ENCODE measurements at places on chromosomes 4 and X.

GRCh38 chr4:72951628-72952027, 117.9 kb downstream of the COX18 start:
- H3K27me3 ChIP-seq: no peaks in the 10 kb centered on the region
- H3K4me1 ChIP-seq: no peaks in the 10 kb centered on the region
- no peak overlapping the region for H3K27ac ChIP-seq
- DNase-seq: no peak

- no peaks in the 10 kb centered on the region for H3K4me1 ChIP-seq
- no peak overlapping the region for H3K4me3 ChIP-seq
- no peak for DNase-seq
- H3K36me3 ChIP-seq: no peaks in the 10 kb centered on the region
- H3K27me3 ChIP-seq: no peaks in the 10 kb centered on the region
Observed at GRCh38 chr4:37928426-37929416, 31.5 kb upstream of the PTTG2 start.

- no peak overlapping the region for H3K27ac ChIP-seq
- H3K4me3 ChIP-seq: no peak overlapping the region
- no peaks in the 10 kb centered on the region for H3K27me3 ChIP-seq
- no peaks in the 10 kb centered on the region for H3K36me3 ChIP-seq
- H3K4me1 ChIP-seq: peaks cover 14% of the 10 kb centered on the region
- no peak for DNase-seq
Observed at GRCh38 chr4:3062471-3062870, 11.9 kb downstream of the HTT-AS start.

- H3K27ac ChIP-seq: no peak overlapping the region
- DNase-seq: no peak
- H3K4me3 ChIP-seq: no peak overlapping the region
Observed at GRCh38 chr4:44118971-44119680, 329.5 kb downstream of the KCTD8 start.

- no peak overlapping the region for H3K4me3 ChIP-seq
- no peak overlapping the region for H3K27ac ChIP-seq
- no peak for DNase-seq
- H3K27me3 ChIP-seq: no peaks in the 10 kb centered on the region
- H3K36me3 ChIP-seq: no peaks in the 10 kb centered on the region
Observed at GRCh38 chrX:100687546-100687945, 43.5 kb downstream of the SRPX2 start.

DNA sequence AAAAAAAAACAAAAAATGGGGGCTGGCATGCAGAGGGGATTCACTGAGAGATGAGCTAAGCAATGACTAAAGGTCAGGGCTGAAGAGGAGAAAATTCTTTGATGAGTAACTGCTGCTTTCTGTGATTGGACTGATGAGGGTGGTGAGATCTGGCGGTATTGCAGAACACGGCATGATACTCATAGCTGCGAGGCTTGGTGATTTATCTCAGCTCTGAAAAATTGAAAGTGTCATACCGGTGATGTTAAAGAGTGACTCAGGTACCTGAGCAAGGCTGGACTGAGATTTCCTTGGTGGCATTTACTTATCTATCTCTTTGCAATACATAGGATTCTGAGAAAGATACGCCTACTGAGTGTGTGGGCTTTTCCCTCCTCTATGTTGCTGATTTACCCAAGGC, 204.1 kb upstream of the DDX53 start:
- H3K27me3 ChIP-seq: no peaks in the 10 kb centered on the region
- no peaks in the 10 kb centered on the region for H3K36me3 ChIP-seq
- H3K4me1 ChIP-seq: no peaks in the 10 kb centered on the region
- no peak overlapping the region for H3K27ac ChIP-seq
- H3K4me3 ChIP-seq: no peak overlapping the region
- DNase-seq: no peak

DNA sequence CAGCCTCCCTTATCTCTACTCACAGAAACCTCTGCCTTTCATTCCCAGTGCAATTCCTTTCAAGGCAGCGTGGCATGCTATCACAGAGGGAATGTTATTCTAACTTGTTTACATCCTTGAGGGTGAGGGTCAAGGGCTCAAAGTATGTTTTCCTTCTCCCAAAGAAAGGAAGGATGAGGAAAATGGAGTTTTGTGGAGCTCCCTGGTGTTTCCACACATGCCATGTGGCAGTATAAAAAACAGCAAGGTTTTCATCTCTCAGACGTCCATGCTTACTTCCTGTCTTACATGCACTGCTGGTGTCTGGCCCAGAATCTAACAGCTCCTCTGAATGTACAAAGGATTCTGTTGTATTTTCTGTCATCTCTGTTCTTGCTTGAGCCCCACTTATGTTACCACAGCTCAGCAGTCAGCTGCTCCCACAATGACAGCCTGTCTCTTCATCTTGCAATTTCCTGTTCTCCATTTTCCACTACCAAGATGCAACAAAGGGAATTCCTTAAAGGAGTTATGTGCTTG, 128.0 kb downstream of the SNCA start:
- H3K4me3 ChIP-seq: no peak overlapping the region
- no peaks in the 10 kb centered on the region for H3K27me3 ChIP-seq
- H3K36me3 ChIP-seq: no peaks in the 10 kb centered on the region
- H3K27ac ChIP-seq: no peak overlapping the region
- no peak for DNase-seq

DNA sequence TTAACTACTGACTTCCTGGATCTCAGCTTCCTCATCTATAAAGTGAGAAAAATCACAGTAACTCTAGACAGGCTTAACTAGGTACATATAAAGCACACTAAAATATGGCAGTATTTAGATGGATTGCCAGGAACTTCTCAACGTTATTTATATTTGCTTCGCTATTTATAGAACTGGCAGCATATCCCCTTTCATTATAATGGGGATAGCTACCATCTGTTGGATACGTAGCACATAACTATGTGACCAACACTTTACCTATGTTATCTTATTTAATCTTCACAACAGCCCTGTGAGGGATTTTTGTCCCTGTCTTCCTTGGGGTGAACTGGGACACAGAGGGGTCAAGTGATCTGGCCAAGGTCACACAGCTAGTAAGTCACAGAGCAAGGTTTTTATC, 64.6 kb downstream of the ENPEP start:
- DNase-seq: no peak
- H3K27ac ChIP-seq: no peak overlapping the region
- H3K4me1 ChIP-seq: no peaks in the 10 kb centered on the region
- H3K4me3 ChIP-seq: no peak overlapping the region

- H3K4me3 ChIP-seq: no peak overlapping the region
- H3K27ac ChIP-seq: no peak overlapping the region
- DNase-seq: no peak
- H3K36me3 ChIP-seq: no peaks in the 10 kb centered on the region
Observed at GRCh38 chr4:19888587-19888986, 363.1 kb upstream of the SLIT2 start.

GRCh38 chrX:7090641-7091040, 56.9 kb upstream of the STS start:
- no peak overlapping the region for H3K27ac ChIP-seq
- no peaks in the 10 kb centered on the region for H3K27me3 ChIP-seq
- DNase-seq: no peak
- no peaks in the 10 kb centered on the region for H3K36me3 ChIP-seq

GRCh38 chr4:53591372-53591892, at the start of gene LNX1:
Gene LNX1, minus strand, starts transcription at chr4:53591486. Its CDS starts 17,484 bp downstream, at chr4:53574002.
- H3K4me3 ChIP-seq: no peak within 1 kb of the TSS
- H3K27me3 ChIP-seq: no peaks in the 10 kb centered on the region
- H3K27ac ChIP-seq: no peak within 1 kb of the TSS
- peaks cover 3% of the 10 kb centered on the region for H3K4me1 ChIP-seq
- no peaks in the 10 kb centered on the region for H3K36me3 ChIP-seq

All from GM12878 (cell line).